ENCODE measurements at places on chromosomes 13 and 19. TPM values are rescaled to one million over a fixed set of nuclear protein-coding genes. Genes with fewer than 3 reads are reported as not detected.

CRX gene
- total RNA-seq, result not detected

CTXN1 gene
- total RNA-seq, result 1.9 TPM

SIGLEC6 gene
- total RNA-seq, result not detected

SLC6A16 gene
- 0.64 TPM for total RNA-seq

ADAT3 gene
- total RNA-seq, result 3.9 TPM

GAS6 gene
- 216 TPM for total RNA-seq

PRODH2 gene
- total RNA-seq, result not detected

KCNN4 gene
- not detected for total RNA-seq

ADGRL1 gene
- 1.9 TPM for total RNA-seq

ZNF607 gene
- 4.3 TPM for total RNA-seq

CYP4F12 gene
- not detected for total RNA-seq

ZNF543 gene
- total RNA-seq, result 10.4 TPM

ZNF44 gene
- 5.5 TPM for total RNA-seq

CEACAM7 gene
- not detected for total RNA-seq

PDX1 gene
- total RNA-seq, result not detected

GPR12 gene
- total RNA-seq, result not detected

RYR1 gene
- under 0.01 TPM for total RNA-seq

PTH2 gene
- total RNA-seq, result not detected

ICAM4 gene
- total RNA-seq, result 4.7 TPM

CRB3 gene
- total RNA-seq, result 0.43 TPM

NAPSA gene
- total RNA-seq, result under 0.01 TPM

CYP2A7 gene
- total RNA-seq, result not detected
